ENCODE measurements at places on chromosomes 11 and 22. TPM values are rescaled to one million over a fixed set of nuclear protein-coding genes. Genes with fewer than 3 reads are reported as not detected.

The MTMR3 gene
- 45.1 TPM for polyA plus RNA-seq

The ARHGAP42 gene
- polyA plus RNA-seq = 40.6 TPM

The TTC28 gene
- 39.8 TPM for polyA plus RNA-seq

The MS4A1 gene
- polyA plus RNA-seq = 1.1 TPM

The MRGPRE gene
- not detected for polyA plus RNA-seq

The CEND1 gene
- 0.11 TPM for polyA plus RNA-seq

The PHOX2A gene
- polyA plus RNA-seq = not detected

The DNAJB13 gene
- polyA plus RNA-seq = 3.6 TPM

The KCNA4 gene
- polyA plus RNA-seq = 7.0 TPM

The SLC5A4 gene
- polyA plus RNA-seq = 0.58 TPM

The BIRC2 gene
- 71.0 TPM for polyA plus RNA-seq

The INSC gene
- 0.83 TPM for polyA plus RNA-seq

The GP1BB gene
- polyA plus RNA-seq = 5.4 TPM

The CNTN5 gene
- 0.34 TPM for polyA plus RNA-seq

The OMP gene
- polyA plus RNA-seq = 0.34 TPM

The TRIM51 gene
- polyA plus RNA-seq = not detected

The UPB1 gene
- polyA plus RNA-seq = 1.7 TPM

The ACR gene
- 0.27 TPM for polyA plus RNA-seq

The TMEM191C gene
- 2.5 TPM for polyA plus RNA-seq

The FGF19 gene
- not detected for polyA plus RNA-seq
